ENCODE measurements at places on chromosomes 3 and 15.

GRCh38 chr15:62791694-62792093, 250.9 kb upstream of the TPM1 start:
- no peak for DNase-seq

DNA sequence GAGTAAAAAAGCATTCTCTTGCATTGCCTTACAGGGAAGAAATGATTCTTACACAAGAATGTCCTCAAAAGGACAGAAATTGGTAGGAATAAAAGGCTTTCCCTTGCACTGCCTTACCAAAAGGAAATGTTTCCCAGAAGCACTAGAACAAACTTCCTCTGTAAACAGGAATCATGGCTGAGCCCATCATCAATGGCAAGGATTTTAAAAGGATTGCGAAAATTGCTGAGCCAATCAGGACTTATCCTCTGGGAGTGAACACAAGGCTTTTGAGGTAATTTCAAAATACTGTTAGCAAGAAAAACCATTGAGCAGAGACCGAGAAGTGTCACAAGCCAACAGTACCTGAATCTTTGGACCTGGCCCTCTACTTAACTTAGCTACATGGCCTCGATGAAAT, 897.3 kb downstream of the ROBO1 start:
- no peak for DNase-seq

- no peak for DNase-seq
These were observed 44.8 kb downstream of the AP4E1 start for GRCh38 chr15:50953302-50953701.

- no peak for DNase-seq
These were observed 344.6 kb upstream of the PROK2 start for GRCh38 chr3:72129501-72130094.

GRCh38 chr15:57432141-57432741, 55.9 kb downstream of the CGNL1 start:
- DNase-seq = no peak

DNA sequence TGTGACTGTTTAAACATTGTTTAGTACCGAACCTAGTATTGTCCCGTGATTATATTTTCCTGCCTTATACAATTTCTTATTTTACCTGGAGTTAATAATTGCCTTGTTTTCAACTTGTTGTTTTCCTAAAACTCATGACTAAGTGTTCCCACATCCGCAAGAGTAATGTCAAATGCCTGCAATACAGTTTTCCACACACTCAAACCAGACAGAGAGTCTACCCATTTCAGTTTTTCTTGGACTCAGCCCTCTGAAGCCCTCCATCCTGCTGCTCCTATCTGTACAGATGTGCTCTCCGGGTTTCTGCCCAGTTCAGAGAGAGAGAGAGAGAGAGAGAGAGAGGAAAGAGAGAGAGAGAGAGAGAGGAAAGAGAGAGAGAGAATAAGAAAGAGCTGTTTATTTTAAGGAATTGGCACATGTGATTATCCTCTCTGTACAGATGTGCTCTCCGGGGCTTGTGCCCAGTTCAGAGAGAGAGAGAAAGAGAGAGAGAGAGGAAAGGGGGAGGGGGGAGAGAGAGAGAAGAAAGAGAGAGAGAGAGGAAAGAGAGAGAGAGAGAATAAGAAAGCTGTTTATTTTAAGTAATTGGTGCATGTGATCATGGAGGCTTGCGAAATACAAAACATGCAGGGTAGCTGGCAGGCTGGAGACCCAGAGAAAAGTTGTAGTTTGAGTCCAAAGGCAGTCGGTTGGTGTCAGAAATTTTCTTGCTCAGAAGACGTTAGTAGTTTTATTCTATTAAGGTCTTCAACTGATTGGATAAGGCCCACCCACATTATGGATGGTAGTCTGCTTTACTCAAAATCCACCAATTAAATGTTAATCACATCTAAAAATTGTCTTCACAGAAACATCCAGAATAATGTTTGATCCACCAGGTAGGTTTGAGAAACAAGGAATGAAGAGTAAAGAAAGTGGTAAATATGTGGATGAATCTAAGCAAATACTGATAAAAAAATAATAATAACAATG, 104.1 kb upstream of the GOLGA8J start:
- no peak for DNase-seq

DNA sequence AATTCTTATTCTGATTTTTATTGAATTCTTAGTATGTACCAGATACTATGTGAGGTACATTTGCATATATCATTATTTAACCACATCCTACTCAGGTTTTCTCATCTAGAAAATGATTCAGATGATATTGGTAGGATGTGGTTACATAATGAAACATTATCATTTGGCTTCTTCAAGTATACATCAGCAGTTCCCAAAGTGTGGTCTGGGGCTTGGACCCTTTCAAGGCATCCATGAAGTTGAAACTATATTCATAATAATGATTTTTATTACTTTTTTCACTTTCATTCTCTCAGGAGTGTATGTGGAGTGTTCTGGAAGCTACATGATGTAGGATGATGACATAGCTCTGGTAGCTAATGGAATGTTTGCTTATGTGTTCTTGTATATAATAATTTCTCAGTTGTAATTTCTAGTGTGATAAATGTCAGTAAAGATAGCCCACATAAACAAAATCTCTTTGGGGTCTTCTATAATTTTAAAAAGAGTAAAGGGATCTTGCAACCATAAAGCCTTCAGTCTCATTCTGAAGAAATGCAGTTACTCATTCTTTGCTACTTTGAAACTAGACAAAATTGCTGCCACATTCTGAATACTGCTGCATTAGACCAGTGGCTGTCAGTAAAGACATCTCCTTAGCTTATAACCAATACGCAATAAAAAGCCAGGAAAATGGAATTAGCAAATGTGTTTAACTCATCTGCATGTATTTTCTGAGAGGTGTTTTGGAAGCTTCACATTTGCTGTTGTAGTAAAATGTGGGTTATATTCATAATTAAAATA, 95.8 kb downstream of the PPARG start:
- DNase-seq = no peak

- peak; percentile 19 for DNase-seq
These were observed 504.1 kb downstream of the NTRK3 start for GRCh38 chr15:87752250-87752951.

GRCh38 chr3:156888576-156888975, 62.4 kb downstream of the LEKR1 start:
- no peak for DNase-seq

DNA sequence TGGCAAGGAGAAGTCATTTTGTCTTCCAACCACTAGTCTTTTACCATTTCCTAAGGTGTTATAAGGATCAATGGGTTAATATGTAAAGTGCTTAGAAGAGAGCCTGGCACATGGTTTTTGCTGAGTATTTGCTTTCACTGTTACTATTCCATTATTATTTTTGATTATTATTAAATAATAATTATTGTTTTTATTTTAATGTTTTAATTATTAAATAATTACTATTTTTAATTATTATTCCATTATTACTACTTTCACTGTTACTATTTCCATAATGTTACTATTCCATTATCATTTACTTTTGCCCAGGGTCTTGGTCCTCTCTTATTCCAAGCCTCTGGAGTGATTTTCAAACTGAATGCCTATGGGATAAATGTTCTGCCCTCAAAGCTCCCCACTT, 48.5 kb downstream of the FSTL1 start:
- DNase-seq = no peak

DNA sequence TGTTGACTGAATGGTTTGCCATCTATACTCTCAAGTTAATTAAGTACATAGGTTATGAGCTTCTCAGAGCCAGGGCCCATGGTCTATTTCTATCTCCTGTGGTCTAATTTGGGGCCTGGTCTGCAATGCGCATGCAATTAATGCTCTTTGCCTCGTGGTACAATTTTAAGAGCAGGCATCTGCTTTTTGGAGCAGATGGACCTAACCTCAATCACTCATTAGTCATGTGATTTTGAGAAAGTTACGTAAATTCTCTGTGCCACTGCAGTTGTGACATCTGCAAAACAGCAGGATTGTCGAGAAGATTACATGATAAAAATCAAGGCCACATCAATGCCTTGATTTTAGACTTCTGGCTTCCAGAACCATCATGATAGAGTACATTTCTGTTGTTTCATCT, 543.7 kb upstream of the ADAMTS9 start:
- no peak for DNase-seq

GRCh38 chr3:385151-385550, 188.6 kb downstream of the CHL1 start:
- no peak for DNase-seq

- DNase-seq = peak; percentile 72
These were observed 32.2 kb downstream of the LIPC start for GRCh38 chr15:58463815-58464650.

DNA sequence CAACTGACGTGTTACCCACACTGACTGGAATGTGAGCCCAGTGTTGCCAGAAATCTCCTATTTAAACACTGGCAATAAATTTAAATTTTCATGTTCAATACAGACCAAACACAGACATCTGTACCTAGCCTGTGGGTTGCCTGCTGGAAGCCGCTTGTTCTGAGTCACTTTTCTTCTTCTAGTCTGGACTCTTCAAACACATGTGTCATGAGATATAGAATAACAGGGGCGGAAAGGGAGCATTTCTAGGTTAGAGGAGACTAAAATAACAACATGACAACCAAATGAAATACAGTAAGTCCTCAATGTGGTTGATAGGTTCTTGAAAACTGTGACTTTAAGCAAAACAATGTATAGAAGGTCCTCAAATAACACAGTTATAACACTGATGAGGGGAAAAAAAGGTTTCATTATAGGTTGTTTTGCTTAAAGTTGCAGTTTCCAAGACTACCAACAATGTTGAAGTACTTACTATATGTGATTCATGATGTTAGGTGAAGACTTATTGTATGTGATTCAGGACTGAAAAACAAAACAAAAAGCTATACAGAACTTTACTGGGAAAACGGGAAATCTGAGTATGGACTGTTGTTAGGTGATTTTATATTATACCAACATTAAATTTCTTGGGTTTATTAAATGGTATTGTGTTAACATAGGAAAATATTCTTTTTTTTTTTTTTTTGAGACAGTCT, 63.1 kb downstream of the PRKAR2A start:
- no peak for DNase-seq

DNA sequence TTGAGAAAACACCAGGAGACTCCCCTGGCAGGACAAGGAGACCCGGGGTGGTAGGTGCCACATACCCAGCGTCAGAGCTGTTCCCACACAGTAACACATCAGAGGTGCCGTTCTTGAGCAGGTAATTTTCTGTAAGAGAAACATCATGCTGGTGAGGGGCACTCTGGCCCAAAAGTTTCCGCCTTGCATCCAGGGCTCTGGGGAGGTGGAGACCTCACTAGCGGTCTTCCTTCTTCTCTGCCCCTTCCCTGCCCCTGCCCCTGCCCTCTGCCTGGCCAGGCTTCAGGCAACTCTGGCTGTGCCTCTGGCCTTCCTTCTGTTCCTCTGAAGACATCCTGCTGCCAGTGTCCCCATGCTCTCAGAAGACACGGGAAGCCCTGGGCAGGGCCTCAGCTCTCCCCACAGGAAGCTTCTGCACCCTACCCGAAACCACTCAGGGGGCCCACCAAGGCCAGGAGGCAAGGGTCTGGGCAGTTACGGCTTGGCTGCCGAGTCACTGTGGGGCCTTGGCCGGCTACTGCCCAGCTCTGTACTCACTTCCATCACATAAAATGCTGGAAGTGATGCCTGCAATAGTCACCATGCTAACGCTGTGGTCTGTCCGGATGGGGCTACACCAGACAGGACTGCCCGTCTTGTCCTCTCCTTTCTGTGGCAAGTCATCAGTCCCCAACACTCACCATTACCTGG, 41.3 kb downstream of the SCN5A start:
- DNase-seq = no peak

DNA sequence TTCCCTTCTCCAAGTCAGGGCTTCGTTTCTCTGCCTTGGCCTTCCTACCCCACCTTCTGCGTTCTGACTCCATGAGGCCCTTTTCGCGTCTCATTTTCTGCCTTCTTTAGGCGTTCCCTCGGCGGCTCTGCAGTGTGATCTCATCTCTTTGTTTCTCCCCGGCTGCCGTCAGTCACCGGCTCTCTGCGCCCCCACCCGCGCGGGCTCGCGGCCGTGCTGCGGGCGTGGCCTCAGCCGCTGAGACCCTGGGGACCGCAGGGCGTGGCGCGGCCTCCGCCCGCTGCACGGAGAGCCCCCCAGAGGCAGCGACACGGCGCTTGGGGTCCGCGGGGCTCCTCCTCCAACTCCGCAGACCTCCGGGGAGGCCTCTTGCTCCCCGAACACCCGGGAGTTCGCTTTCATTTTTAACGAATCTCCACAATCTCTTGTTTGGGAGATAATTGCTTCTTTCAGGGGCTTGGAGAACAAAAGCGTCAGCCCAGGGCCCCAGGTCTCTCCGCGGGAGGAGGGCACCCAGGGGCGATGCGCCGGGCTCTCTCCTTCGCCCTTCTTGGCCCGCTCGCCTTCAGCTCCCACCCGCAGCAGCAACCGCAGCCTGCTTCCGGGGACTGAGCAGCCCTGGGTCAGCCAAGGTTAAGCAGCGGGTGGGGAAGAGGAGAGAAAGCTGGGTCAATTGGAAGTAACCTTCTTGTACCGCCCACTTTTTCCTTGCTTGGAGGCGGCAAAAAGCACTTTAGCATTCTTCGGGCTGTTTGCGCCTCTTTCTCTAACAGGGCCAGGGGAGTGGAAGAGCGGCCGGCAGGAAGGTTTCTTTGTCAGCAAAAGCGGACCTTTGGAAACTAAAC, 35.2 kb downstream of the GAP43 start:
- peak; percentile 57 for DNase-seq

- no peak for DNase-seq
These were observed 26.8 kb upstream of the THBS1 start for GRCh38 chr15:39553947-39554693.

DNA sequence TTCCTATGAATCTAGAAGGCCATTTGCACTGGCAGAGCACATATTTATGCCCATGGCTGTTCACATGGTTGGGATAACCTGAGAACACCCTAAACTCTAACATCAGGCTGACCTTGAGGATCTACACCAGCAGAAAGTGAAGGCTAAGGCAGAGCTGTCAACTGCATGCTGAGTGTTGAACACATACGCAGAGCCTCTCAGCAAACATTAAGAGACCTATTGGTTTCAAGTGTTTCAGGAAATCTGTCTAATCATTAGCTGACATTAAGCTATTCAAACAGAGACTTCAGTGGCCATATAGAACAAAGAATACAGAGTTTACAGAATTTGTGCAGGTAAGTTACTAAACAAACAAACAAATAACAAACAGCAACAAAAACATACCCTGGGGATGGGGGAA, 16.1 kb upstream of the SEC61A1 start:
- peak; percentile 4 for DNase-seq

GRCh38 chr15:71532994-71533393, 277.4 kb upstream of the NR2E3 start:
- DNase-seq = peak; percentile 6

DNA sequence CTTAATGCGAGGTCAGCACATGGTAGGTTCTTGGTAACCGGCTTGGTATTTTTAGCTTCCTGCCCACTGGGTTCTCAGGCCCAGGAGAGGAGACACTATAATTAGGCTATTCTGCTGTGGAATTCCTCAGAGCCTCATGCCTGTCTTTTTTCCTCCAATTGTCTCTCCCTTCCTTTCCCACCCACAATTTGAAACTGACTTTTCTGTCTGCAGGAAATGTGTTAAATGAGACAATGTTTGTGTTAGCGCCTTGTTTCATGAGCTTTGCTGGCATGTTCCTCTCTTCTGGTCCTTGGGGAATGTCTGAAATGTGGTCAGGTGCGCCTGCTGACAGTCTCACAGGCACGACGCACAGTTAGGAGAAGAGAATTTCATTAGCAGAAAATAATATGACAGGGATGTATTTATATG, 223.6 kb upstream of the CTNNB1 start:
- DNase-seq = no peak

Data from NCI-H510A treated with DMSO at 0.1 percent for 48 hours (cell line).